ENCODE measurements at places on chromosomes 16 and 17.
A peak's percentile ranks its signal among the peaks of the same experiment; 100 is the strongest.

GRCh38 chr16:66247516-66248481, 118.7 kb upstream of the CDH5 start:
- no peak for DNase-seq

DNA sequence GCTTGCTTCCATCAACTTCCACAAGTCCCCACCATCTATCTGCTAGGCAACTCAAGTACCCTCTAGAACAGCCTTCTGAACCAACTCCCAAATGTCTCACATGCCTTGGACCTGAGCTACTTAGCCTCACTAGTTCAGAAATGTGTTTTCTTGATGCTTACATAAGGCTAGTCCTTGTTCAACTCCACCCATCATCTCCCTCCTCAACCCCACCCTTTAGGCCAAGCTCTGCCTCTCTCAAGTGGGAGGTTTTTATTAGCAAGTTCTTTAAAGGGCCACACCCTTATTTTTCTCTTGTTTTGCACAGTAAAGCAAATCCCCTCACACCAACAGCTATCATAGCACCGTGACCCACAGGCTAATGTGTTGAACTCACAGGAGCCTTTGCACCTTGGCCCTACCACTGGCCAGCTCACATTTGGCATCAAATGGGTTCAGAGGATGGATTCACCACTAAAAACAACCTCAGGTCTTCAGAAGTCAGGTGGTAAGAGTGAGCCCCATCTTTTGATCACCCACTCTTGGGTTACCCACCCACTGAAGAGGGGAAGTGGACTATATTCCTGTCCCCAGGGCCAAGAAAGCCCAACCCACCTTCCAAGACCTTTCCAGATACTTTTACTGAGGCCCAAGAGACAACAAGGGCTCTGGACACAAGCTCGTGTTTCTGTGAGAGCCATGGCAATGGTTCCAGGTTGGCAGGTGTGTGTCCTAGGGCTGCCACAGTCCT, 12.2 kb downstream of the PIK3R5 start:
- no peak for DNase-seq

- DNase-seq: no peak
Measured at GRCh38 chr17:53106886-53107285, 715.8 kb upstream of the KIF2B start.

DNA sequence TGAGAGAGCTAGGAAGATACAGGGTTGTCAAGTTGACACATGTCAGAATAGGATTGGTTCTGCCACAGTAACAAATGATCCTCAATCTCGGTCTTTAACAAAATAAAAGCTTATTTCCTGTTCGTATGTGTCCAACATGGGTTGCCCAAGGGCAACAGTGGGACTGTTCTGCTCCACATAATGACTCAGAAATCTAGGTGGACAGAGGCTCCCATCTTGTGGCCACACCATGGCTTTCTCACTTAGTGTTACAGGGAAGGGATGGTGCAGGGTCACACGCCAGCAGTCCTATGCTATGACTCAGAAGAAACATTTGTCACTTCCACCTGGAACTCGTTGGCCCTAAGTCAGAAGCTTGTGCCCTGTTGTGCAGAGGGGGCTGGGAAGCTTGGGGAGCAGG, 364.9 kb downstream of the SNX29 start:
- no peak for DNase-seq

DNA sequence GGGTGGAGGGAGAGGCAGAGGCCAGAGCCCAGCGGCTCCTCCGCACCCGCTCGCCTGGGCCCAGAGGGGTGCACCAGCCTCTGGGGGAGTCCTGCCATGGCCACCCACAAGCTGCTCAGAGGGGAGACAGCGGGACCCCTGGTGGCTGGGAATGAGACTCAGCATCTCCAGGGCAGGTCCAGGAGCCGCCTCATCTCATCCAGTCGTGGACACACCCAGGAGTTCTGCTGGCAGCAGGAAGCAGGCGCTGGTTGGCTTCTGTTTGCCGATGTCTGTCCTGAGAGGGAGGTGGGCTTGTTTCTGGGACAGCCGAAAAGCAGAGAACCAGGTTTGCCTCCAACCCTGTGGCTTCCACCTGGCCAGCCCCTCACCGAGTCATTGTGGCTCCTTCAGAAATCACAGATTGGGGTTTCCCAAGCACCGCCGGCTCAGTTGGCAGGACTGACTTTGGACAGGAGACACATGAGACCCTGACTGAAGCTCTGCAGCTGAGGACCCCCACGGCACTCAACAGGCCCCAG, 49.6 kb upstream of the ENPP7 start:
- no peak for DNase-seq

DNA sequence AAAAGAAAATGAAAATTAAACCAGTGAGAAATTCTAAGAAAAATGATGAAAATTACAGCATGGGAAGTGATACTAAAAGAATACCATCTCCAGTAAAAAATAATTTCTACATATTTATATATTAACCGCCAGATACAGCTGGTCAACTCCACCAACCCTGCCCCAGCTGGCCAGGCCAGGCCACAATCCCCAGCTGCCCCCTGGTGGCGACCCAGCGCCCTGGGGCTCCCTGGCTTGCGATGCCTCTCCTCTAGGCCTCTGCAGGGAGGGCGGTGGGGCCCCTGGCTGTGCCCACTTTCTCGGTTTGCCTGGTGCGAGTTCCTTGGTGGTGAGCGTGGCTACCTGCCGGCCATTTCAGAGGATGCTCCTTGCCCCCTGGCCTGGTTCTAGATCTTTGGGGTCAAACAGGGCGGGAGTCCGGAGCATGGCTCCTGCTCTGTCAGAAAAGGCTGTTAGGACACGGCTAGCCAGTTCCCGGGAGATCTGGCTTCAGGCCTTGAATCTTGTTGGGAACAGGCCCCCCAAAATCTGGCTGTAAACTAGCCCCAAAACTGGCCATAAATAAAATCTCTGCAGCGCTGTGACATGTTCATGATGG, 14.5 kb downstream of the GLIS2 start:
- DNase-seq: peak; percentile 40

GRCh38 chr17:21001813-21002221, 41.0 kb downstream of the USP22 start:
- no peak for DNase-seq

DNA sequence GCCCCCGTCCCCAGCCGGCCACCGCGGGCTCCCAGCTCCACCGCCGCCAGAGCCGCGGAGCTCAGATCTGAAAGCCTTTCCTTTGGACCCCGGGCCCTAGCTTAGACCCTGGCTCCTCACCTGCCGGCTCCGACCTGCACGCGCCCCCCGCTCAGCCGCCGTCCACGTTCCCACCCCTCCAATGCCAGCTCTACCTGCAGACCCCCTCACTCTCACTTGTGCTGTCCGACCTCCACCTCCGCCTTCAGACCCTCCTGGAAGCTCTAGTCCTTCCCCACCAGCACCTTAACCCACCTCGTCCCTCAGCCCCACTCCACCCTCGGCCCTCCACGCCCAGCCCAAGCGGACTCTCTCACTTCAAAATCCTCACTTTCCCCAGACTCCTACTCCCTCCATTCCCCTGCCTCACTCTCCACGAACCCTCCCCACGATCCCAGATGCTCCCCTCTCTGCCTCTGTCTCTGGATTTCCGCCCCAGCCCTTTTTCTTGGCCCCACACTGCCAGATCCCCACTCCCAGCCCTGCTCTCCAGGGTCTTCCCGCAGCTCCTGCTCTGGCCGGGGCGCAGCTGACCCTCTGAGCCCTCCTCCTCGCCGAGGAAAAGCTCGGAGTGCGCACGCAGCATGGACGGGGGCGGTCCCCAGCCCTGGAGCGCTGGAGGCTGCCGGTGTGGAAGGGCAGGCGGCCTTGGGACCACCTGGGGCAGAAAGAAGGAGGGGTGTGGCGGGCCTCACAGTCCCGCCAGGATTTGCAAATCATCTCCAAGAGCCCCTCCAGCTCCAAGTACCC, at the start of gene TMEM114:
Gene TMEM114, minus strand, starts transcription at position 612 of the 789 bp plus-strand sequence. CDS start 673 bp downstream, outside the sequence.
- no peak for DNase-seq

DNA sequence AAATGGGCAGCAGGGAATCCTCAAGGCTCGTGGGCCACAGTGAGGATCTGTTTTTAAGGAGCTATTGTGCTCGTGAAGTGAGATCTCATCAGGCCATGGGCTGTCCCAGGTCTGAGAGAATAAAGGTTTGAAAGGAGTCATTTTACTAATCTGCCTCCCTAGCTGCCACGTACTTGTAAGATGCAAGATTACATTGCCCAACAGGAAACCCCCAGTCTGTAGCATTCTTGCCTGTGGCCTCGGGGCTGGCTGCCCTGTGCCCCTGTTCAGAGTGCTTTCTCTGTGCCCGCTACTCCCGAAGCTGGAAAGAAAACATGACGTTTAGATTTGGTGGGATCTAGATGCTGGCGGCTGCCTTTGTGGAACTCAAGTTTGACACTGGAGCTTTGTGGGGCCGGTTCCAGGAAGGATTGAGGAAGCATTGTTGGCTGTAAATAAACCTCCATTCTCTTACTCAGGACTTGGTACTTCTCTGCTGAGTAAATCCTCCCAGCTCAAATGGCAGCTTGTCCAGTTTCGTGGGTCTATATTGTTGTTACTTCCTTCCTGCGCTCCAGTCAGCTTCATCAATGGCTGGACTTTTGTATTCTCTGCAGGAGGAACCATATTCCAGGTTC, 21.2 kb downstream of the SAP30BP start:
- DNase-seq: no peak

DNA sequence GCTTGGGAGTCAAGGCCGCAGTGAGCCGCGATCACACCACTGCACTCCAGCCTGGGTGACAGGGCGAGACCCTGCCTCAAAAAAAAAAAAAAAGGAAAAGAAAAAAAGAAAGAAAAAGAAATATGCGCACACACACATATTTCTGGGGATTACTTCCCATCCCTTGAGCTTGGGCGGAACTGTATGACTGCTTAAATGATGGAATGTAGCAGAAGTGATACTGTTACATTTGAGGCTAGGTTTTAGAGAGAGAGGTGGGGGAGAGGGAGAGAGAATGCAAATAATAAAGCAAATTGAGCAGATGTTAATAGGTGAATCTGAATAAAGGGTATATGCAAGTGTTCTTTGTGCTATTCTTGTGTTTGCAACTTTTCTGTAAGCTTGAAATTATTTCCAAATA, 12.0 kb upstream of the USP32 start:
- no peak for DNase-seq

- DNase-seq: no peak
Measured at GRCh38 chr16:16178455-16179162, 44.7 kb downstream of the ABCC6 start.

GRCh38 chr17:75498039-75498725, 17.2 kb downstream of the CASKIN2 start:
- DNase-seq: no peak

DNA sequence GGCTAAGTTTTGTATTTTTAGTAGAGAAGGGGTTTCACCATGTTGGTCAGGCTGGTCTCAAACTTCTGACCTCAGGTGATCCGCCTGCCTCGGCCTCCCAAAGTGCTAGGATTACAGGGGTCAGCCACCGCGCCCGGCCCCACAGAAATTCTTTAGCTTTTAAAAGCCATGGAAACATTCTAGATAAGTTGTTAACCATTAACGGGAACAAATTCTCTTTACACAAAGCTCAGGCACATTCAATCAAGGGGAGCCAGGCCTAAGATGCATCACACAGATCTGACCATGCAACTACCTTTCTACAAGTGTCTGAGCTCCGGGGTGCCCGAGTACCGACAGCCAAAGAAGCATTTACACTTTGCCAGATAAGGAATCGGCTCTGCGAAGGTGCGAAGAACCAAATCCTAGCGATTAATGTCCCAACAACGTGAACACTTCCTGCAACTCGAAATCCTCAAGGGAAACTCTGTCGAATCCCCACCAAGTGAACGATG, 1.0 kb downstream of the EMC8 start:
- no peak for DNase-seq

- peak; percentile 28 for DNase-seq
Measured at GRCh38 chr16:2838928-2839327, 8.8 kb downstream of the ZG16B start.

- DNase-seq: no peak
Measured at GRCh38 chr17:17140590-17140980, 65.5 kb downstream of the PLD6 start.

DNA sequence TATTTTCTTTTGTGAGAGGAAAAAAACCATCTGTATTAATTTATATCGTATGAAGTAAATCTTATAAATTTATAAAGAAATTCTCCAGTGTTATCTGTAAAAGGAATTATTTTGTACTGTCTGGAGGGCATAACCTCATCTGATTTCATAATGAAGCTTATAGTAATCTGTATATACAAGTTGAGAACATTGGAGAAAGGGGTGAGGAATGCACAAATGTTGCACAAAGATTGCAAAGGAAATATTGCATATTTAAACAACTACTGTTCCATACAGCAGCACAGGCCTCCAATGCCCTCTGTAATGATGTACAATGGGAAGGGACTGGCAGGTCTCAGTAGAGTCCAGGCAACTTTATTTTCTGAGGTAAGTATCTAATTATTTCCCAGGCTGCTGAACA, 50.8 kb upstream of the KCNJ16 start:
- DNase-seq: no peak

GRCh38 chr16:61460020-61460419, 576.2 kb downstream of the CDH8 start:
- no peak for DNase-seq

DNA sequence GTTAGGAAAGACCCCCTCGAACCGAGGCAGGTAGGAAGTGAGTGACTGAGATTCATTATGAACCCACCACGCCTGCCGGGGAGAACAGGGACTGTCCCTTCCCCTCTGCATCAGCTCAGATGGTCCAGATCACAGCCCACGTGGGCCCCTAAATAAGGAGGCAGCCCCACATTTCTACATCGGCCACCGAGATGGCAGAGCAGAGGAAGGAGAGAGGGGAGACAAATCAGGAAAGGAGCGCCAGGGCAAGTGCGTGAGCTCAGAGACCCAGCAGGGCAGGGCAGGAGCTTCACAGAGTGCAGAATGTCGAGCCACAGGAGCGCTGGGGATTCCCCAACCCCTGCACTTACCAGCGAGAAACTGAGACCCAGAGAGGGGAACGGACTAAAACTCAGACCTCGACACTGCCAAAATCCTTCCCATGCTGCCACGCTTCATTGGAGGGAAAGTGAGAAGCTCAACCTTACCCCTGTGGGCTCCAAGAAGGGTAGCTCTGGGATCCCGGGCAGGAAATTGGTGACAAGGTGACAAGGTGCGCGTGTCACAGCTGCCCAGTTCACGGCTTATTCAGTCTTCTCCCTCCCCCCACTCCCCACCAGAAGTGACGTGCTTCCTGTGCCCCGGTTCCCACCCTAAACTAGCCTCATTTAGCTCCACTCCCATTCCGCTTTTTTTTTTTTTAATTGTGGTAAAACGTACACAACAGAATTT, at the start of gene ICAM2:
Gene ICAM2, minus strand, starts transcription at position 578 of the 711 bp plus-strand sequence. CDS start 13,942 bp downstream, outside the sequence.
- peak; percentile 69 for DNase-seq

- DNase-seq: no peak
Measured at GRCh38 chr16:73996624-73997339, 299.8 kb upstream of the PSMD7 start.

DNA sequence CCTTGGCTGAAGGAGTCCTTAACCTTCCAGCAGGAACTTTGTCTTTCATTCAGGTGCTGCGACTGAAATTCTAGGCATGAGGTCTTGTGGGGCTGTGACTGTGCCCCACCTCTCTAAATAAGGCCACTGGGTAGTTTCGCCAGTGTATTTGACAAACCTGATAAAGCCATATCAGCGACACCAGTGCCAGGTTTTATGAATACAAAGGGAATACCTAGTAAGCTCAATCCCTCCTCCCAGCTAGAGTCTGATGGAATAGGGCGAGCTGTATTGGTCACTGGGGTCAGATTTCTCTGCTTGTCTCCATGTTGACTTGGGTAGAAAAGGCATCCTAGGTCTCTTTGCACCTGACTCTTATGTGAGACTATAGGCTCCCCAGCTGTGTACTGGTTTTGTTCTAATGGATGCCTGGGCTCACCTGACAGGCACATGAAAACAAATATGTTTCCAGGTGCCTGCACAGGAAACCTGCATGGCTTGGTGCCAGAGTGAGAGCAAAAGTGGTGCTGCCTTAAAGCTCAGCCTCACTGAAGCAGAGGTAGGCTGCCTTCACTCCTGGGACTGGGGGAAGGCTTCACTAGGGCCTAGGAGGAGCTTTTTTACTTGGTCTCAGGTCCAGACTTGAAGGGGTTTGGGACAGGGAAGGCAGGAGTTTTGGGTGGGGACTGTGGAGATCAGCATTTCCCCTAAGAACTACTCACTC, 8.3 kb downstream of the SLC7A6 start:
- DNase-seq: no peak

Measured in stimulated activated CD8-positive, alpha-beta memory T cell treated with anti-CD3 and anti-CD28 coated beads, Interleukin-7, amount 100 ng/mL, for 24 hours (primary cell).